ENCODE measurements at places on chromosomes 5 and 9.

GRCh38 chr5:146751054-146751453 lies 127.5 kb downstream of the PPP2R2B start:
- DNase-seq: no peak

GRCh38 chr9:34500623-34501267 lies 22.0 kb downstream of the ENHO start:
- no peak for DNase-seq

DNA sequence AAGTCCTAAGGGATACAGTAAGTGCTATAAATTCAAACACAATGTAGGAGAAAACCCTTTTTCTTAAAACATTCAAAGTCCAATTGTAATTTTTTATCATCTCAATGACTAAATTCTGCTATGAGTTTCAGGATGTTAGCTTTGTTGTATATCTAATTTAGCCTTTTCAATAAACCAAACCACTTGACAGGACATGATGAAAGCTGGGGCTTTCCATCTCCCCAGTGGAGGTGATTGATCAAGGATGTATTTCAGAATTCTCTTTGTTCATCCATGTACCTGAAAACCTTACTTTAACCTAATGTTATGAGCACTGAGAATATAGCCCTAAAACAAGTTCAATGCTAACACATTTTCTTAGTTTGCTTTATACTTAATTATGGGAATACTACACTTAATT lies 639.0 kb upstream of the ITGA1 start:
- no peak for DNase-seq

GRCh38 chr9:123488722-123489321 lies 132.8 kb downstream of the CRB2 start:
- DNase-seq: no peak

GRCh38 chr9:101626295-101626694 lies 31.5 kb upstream of the PPP3R2 start:
- DNase-seq: no peak

- DNase-seq: no peak
These were observed 11.9 kb downstream of the FBP2 start for GRCh38 chr9:94581728-94582127.

- no peak for DNase-seq
These were observed 70.0 kb upstream of the RAD23B start for GRCh38 chr9:107213080-107213479.

DNA sequence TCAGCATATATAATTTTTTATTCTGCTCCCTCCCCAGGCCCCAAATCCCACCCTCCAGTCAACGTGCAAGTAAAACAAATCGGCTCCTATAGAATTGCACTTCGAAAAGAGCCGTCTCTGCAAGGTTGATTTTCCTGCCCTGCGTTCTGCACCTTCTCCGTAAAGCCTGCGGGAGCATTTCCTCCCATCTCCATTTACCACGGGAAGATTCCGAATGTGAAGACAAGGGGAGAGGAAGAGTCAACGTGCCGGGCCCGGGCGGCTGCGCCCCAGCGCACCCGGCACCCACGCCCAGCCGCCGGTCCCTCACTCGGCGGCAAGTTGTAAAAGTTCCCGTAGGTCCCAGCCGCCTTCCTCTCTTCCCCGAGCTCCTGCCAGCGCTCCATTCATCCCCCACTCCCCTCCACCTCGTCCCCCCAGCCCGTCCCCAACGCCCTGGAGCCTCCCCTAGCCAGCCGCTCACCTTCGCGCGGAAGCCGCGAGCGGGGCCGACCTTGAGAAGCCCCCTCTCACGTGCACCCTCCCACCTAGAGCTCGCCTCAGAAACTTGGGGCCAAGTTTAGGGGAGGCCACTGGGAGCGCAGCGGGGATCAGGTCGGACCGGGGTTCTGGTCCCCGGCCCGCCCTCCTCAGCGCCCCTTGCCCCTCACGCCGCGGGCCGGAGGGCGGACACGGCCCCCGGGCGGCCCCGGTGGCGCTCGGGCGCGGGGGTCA lies 431 bp downstream of the BNC2 start:
- DNase-seq: no peak

DNA sequence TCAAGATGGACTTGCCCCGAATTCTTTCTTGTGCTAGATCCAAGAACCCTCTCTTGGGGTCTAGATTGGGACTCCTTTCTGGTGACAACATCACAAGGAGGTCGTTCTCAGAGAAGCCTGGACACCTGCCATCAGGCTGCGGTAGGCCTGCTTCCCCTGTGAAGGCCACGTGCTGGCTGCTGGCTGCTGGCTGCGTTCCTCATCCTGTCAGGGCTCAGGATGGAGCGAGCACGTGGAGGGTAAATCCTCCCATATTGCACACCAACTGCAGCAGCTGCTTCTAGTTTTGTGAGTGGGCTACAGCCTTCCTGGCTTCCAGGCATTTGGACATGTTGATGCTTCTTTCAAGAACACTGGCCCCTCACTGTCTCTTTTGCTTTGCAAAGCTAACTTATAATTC lies 95.6 kb downstream of the HSPA4 start:
- no peak for DNase-seq

DNA sequence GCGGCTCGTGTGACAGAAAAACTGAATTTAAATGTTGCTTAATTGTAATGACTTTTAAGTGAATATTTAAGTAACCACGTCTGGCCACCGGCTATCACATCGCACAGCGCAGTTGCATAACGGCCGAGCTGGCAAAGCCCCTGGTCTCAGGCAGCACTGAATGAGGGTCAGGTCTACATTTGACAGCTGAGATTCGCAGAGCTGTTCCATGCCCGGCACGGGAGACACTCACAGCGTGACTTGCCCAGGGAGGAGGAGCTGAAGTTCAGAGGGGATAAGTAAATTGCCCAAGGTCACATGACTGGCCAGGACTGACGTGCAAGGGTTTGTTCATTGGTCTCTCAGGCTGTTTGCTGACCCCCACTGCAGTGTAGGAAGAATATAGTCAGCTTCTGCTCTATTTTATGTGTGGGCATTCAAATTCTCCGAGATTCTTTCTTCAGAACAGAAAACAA lies 17.4 kb upstream of the COL5A1 start:
- DNase-seq: no peak

GRCh38 chr9:2125906-2126305 lies 110.8 kb downstream of the SMARCA2 start:
- no peak for DNase-seq

DNA sequence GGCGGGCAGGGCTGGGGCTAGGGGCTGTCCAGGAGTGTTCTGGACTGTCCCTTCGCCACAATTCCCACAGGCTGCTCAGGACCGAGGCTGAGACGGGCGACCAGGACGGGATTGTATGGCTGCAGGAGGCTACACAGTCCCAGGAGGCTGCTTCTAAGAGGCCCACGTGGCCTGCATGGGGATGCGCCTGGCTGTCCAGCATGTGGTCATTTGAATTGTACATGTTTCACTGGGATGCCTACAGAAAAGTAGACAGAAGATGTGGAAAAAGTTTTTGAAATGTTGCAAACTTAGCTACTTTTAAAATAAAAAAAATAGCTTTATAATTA lies 32.6 kb upstream of the SPTLC1 start:
- DNase-seq: no peak
